ENCODE measurements at places on chromosomes 2 and 18.

GRCh38 chr2:190835303-190835930 lies 45.2 kb upstream of the GLS start:
- DNase-seq: no peak

GRCh38 chr2:241291977-241292376 lies 23.5 kb downstream of the HDLBP start:
- no peak for DNase-seq

- DNase-seq: no peak
Observed at GRCh38 chr18:59639821-59640220, 57.4 kb downstream of the CCBE1 start.

DNA sequence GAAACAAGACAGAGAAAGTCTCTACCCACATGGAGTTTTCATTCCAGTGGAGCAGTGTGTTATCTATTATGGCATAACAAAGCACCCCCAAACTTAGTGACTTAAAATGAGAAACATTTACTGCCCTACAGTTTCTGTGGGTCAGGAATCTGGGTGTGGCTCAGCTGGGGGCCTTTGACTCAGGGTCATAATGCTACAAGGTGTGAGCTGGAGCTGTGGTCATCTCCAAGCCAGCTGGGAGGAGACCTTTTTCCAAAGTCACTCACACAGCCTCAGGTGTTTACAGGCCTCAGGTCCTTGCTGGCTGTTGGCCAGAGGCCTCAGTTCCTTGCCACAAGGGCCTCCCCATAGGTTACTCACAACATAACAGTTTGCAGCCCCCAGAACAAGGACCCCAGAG lies 169.2 kb downstream of the ETAA1 start:
- no peak for DNase-seq

DNA sequence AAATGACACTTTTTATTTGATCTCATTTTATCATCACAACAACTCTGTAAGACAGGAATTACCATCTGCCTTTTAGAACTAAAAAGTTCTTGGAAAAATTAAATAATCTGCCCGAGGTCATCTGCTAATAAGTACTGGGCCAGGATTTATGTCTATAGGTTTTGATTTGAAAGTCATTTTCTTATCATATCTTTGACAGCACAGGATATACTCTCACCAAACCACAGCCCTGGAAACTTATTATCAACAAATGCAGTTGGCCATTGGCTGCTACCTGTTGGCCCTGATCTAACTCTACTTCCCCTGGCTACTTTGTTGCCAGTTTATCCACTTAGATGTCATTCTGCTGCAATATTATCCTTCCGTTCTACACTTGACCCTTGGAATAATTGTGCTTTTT lies 354.6 kb downstream of the RAD51AP2 start:
- DNase-seq: no peak
